ENCODE measurements at places on chromosomes 1 and 21. TPM values are rescaled to one million over a fixed set of nuclear protein-coding genes. Genes with fewer than 3 reads are reported as not detected.

Gene CCDC190
- polyA plus RNA-seq: 0.60 TPM

Gene LCE2C
- polyA plus RNA-seq: not detected

Gene SELL
- 3.3 TPM for polyA plus RNA-seq

Gene CHD5
- 0.07 TPM for polyA plus RNA-seq

Gene RGS18
- 3.8 TPM for polyA plus RNA-seq

Gene DMRTA2
- not detected for polyA plus RNA-seq

Gene FAM131C
- 0.24 TPM for polyA plus RNA-seq

Gene OR2L8
- not detected for polyA plus RNA-seq

Gene RNU11
- not detected for polyA plus RNA-seq

Gene PDPN
- polyA plus RNA-seq: 49.5 TPM

Gene KIF17
- polyA plus RNA-seq: 8.4 TPM

Gene SIPA1L2
- polyA plus RNA-seq: 23.5 TPM

Gene LCE3D
- polyA plus RNA-seq: not detected

Gene ANGPTL3
- 0.39 TPM for polyA plus RNA-seq

Gene ALG14
- 9.6 TPM for polyA plus RNA-seq

Gene TMEM51
- 15.7 TPM for polyA plus RNA-seq

Gene GPR37L1
- polyA plus RNA-seq: 0.09 TPM

Gene SLC25A34
- polyA plus RNA-seq: 5.6 TPM

Gene PADI2
- 10.7 TPM for polyA plus RNA-seq

Gene UBL4B
- not detected for polyA plus RNA-seq

Gene PAQR6
- polyA plus RNA-seq: 4.0 TPM

Data from right lung (tissue), 10 donors.